ENCODE measurements at places on chromosomes 7 and 10.

- DNase-seq: no peak
Observed at GRCh38 chr7:130298544-130299326, 5.8 kb downstream of the CPA4 start.

DNA sequence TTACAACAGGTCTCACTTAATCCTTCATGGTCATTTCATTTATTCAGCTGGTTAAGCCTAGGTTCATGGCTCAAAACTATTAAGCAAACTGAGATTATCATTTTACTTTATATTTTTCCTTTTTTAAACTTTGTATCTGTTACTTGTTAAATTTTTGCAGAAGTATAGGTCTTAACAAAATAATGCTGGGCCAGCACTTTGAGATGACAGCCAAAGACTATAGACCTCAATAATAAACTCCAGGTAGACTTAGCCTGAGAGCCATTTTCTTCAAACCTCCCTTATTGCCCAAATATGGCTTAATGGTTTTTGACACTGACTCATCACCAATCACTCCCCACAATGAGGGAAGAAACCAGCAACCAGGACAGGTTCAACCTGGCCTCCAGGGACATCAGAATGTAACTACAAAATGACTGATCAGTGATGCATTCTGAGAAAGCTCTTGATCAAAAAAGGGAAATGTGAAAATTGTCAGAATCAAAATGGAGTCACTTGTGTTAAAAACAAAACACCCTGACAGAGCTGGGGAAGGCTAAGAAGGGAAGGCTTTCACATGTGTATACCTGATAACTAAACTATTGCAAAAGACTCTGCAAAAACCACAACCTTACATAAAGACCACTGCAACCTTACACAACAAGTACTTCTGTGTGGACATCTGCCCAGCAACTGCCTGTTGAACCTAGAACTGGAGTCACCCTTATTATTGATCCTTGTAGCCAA, 2.1 kb upstream of the CCDC126 start:
- DNase-seq: no peak

DNA sequence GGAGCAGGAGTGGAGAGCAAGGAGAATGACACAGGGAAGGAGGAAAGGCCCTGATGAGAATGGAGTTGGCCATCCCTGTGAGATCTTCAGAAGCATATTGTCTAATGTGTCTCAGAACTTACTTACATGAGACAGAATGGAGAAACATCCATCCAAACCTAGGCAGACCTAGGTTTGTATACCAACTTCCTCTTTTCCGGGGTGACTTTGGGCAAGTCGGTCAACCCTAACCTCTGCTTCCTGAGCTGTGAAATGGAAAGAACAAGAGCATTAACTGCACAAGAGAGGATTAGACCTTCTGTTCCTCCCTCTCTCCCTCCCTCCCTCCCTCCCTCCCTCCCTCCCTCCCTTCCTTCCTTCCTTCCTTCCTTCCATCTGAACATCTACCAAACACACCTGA, 4.5 kb downstream of the GHRHR start:
- no peak for DNase-seq

DNA sequence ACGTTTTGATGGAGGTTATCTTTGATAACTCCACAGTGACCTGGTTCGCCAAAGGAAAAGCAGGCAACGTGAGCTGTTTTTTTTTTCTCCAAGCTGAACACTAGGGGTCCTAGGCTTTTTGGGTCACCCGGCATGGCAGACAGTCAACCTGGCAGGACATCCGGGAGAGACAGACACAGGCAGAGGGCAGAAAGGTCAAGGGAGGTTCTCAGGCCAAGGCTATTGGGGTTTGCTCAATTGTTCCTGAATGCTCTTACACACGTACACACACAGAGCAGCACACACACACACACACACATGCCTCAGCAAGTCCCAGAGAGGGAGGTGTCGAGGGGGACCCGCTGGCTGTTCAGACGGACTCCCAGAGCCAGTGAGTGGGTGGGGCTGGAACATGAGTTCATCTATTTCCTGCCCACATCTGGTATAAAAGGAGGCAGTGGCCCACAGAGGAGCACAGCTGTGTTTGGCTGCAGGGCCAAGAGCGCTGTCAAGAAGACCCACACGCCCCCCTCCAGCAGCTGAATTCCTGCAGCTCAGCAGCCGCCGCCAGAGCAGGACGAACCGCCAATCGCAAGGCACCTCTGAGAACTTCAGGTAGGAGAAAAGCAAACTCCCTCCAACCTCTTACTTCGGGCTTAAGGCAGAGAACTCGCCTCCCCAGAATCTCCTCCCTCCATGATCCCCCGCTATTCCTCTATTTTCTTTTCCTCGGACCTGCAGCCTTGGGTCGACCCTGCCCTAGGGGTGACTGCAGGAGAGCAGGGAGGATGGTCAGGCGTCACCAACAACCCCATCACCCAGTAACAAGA, at the start of gene SERPINE1:
Gene SERPINE1, plus strand, starts transcription at position 454 of the 809 bp plus-strand sequence. CDS start 1,290 bp downstream, outside the sequence.
- DNase-seq: peak; percentile 24

DNA sequence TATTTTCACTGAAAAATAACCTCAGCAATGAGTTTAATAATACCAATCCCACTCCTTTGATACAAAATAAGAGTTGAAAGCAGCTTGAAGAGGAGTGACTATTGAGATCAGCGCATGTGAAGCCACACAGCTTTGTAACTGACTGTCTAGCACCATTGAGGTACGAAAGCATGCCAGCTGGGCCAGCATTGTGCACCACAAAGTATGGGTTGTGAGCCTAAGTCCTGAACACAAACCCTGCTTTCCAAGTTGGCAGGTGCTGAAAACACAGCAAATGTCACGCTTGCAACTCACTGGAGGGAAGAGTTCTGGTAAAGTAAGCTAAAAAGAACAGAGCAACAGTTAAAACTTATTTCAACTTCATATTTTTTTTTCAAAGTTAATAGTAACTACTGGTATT, 4.0 kb upstream of the FAM53B start:
- DNase-seq: no peak

GRCh38 chr7:130961128-130961601, 227.2 kb upstream of the KLF14 start:
- DNase-seq: peak; percentile 54

DNA sequence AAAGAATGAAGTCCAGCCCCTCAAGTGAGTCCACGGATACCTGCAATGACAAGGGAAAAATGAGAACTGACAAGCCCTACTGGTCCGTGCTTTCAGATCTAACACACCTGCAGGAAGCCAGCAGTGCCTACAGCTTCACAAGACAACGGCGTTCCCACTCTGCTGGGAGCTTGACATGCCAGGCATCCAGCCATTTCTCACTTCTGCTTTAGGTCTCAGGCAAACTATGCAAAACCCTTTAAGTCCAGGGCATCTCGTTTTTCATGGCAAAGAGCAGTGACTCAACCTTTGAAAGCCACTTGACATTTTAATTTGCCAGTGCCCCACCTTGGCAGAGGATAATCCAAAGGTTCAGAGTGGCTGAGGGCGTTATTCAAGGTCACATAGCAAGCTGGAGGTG, 49.1 kb upstream of the GPAM start:
- DNase-seq: no peak

GRCh38 chr10:111018021-111018420, 58.8 kb upstream of the ADRA2A start:
- no peak for DNase-seq

- no peak for DNase-seq
Observed at GRCh38 chr10:77566914-77567566, 70.6 kb downstream of the KCNMA1 start.

DNA sequence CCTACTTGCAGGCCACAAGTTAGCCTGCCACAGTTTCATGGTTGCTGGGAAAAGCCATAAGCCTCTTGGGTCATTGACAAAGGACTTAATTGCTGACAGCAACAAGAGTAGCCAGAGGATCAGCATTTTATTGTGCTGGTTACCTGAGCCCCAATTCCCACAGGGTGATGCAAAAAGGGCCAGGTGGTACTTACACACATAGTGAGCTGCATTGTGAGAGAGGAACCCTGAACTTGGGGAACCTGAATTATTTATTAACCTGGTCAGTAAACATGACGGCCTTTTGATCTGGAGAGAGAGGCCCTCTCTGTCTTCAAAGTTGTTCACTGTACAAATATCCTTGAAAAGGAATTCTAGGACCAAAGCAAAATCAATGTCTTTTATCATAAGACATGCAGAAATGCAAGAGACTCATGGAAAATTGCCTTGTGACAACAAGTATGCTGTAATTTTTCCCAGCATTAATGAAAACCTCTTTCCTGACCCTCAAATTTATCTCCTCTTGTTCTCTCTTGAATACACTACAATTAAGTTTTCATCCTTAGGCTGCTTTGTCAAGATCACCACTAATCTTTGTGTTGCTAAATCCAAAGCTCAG, 102.9 kb upstream of the PHYHIPL start:
- no peak for DNase-seq

- no peak for DNase-seq
Observed at GRCh38 chr10:69413221-69413865, 3.4 kb downstream of the TACR2 start.

- no peak for DNase-seq
Observed at GRCh38 chr7:108266035-108266434, 135.9 kb upstream of the LAMB4 start.

GRCh38 chr7:129958643-129959470, 6.1 kb upstream of the UBE2H start:
- no peak for DNase-seq

DNA sequence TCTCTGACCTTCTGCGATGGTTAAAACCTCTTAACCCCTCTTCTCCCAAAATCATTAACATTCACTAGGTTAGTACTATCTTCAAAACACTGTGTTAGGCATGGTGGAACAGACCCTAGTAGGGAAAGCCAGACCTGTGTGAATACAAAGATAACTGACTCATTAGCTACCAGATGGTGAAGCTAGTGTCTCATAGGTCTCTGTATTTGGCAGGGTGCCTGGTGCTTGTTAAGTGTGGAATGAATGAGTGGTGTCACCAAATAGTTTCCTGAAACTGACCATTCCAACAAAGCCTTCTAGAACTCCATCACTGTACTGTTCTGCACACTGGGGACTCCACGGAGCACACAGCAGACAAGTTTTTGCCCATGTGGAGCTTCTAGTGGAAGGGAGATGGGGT, 27.7 kb upstream of the TM9SF3 start:
- DNase-seq: no peak

GRCh38 chr10:77873536-77874380, 52.8 kb downstream of the DLG5 start:
- peak; percentile 14 for DNase-seq

GRCh38 chr10:104085801-104086400, at the start of gene COL17A1:
TSS of gene COL17A1 (minus strand) at chr10:104085880. CDS start at chr10:104080673, 5,207 bp downstream.
- no peak for DNase-seq

DNA sequence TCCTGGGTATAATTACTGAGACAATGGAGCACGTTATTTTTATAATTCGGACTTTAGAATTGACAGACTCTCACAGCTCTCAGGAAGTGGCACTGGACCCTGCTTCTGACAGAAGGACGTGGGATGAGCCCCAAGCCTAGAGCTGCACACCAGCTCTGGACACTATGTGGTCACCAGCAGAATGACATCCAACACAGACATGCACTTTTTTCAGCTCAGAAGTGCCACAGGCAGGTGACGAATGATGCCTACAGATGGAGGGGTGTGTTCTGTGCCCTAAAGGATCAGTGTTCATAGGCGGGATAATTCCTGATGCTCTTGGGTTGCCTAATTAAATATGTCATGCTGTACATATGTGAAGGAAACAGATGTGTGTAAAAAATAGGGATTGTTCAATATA, 87.9 kb downstream of the VIPR2 start:
- no peak for DNase-seq

- peak; percentile 17 for DNase-seq
Observed at GRCh38 chr10:134247-135131, 766 bp upstream of the ZMYND11 start.

DNA sequence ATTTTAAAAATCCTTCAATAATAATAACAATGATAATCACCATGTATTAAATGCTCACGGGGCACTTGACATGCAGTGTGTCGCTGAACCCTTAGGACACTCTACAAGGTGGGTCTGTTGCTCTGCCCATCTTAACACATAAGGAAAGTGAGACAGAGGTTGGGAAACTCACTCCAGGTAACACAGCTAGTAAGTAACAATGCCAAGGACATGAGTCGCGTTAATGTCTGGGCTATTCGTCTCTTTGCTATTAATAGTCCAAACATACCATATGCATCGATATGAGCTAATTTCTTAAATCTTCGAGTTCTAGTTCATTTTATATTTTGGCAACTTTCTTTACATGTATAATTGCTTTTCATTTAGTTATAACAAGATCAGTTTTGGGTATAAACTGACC, 79.5 kb downstream of the BEND7 start:
- no peak for DNase-seq

DNA sequence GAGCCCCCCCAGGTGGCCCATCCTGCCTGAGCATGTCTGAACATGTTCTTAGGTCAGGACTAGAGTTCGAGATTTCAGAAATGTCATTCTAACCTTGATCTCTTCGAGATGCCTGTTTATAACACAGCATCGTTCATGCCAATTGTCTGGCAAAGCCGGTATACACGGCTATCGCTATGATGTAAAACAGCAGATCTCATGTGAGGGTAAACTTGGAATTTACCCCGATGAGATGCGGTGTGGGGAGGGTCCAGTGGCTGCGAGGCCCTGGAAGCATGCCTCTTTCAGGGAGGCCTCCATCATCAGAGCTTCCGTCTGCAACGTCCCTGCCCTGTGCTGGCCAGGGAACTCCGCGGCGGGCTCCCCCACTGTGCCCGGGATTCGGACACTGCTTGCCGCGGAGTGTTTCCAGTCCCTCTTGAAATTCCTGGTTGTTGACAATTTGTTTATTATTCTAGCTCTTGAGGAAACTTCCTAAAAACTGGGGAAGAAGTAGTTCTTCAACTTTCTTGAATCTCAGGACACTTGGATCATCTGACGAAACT, 168.6 kb upstream of the RHEB start:
- no peak for DNase-seq

- no peak for DNase-seq
Observed at GRCh38 chr10:97718178-97718577, 4.6 kb downstream of the MARVELD1 start.

DNA sequence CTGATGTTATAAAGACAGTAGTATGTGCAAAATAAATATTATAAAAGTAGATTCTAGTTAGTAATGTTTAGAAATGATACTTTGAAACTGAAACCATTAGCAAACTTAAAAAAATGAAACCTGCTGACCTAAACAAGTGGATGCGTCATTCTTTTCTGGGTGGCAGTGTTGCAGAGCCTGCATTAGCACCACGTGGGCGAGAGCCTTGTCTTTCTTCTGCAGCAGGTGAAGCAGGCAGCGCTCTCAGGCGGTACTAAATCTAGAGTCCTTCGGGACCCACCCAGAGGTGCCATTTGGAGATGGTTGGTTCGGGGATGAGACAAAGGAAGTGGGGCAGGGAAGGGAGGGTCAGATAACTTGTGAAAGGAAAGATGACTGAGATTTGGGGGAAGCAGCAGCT, 759.1 kb upstream of the IGFBP3 start:
- no peak for DNase-seq

- no peak for DNase-seq
Observed at GRCh38 chr7:115088893-115089292, 167.0 kb downstream of the MDFIC start.

GRCh38 chr10:80187465-80188409, 17.6 kb downstream of the ANXA11 start:
- DNase-seq: peak; percentile 81

DNA sequence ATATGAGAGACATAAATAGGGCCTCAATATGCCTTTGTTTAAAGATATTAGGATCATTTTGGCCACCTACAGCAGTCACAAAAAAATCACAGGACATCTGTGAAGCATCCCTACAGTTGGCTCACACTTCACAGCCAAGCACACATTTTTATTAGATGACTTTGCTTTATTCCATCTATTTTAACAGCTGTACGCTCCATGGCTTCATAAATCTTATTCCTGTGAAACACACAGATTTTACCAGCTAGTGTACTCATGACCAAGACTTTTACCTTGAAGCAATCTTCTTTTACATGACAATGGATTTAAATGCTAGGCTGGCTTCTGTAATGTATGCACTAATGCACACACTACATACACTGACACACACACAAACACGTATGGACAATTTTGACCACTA, 254.8 kb upstream of the PITRM1 start:
- no peak for DNase-seq
